ENCODE measurements at places on chromosomes 2 and 18. TPM values are rescaled to one million over a fixed set of nuclear protein-coding genes. Genes with fewer than 3 reads are reported as not detected.

DNA sequence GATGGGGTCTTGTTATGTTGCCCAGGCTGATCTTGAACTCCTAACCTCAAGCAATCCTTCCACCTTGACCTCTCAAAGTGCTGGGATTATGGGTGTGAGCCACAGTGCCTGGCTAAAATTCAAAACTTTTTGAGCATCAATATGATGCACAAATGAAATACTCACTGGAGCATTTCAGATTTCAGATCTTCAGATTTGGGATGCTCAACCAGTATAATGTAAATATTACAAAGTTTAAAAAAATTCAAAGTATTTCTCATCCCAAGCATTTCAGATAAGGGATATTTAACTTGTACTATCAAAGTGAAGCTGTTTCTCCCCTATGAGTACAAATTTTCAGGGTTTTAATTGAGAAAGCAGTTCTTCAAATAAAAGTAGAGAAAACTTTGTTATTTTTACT, 164.1 kb upstream of the CCDC68 start:
- no peak for DNase-seq
- H3K4me3 ChIP-seq: no peak overlapping the region
- no peaks in the 10 kb centered on the region for H3K27me3 ChIP-seq
- no peaks in the 10 kb centered on the region for H3K4me1 ChIP-seq
- H3K36me3 ChIP-seq: no peaks in the 10 kb centered on the region
- H3K27ac ChIP-seq: no peak overlapping the region

GRCh38 chr2:42762823-42763804, 821 bp downstream of the OXER1 start:
- no peak overlapping the region for H3K27ac ChIP-seq
- no peak overlapping the region for H3K4me3 ChIP-seq
- H3K36me3 ChIP-seq: peaks cover 2% of the 10 kb centered on the region
- no peak for DNase-seq
- H3K27me3 ChIP-seq: no peaks in the 10 kb centered on the region

Gene LONRF2
- polyA plus RNA-seq: 3.2 TPM

GRCh38 chr2:134142903-134143302, 111.0 kb upstream of the MGAT5 start:
- no peaks in the 10 kb centered on the region for H3K27me3 ChIP-seq
- H3K27ac ChIP-seq: no peak overlapping the region
- no peak overlapping the region for H3K4me3 ChIP-seq

DNA sequence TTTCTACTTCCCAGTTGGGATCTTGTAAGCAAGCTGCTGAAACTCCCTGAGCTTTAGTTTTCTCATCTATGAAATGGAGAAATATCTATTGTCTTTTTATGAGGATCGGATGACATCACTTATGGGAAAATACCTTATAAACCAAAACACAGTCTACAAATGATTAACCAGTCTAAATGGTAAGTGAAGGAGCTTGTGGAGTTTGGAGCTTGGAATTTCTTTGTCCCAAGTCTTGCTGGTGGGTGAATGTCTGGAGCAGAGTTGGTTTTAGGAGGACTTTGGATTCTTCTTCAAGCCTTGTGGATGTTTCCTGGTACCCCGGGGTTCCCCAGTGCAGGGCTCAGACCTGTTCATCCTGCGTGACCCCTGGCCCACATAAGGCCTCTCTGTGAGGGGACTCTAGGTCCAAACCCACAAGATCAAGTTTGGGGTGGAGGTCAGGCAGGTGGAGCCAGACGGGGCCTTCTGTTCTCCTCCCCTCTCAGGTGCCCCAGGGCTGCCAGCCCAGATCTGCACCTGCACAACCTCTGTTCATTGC, 43.2 kb downstream of the FOSL2 start:
- DNase-seq: peak; percentile 71
- no peaks in the 10 kb centered on the region for H3K36me3 ChIP-seq
- H3K4me3 ChIP-seq: no peak overlapping the region
- H3K27ac ChIP-seq: peak overlapping the region; percentile 41
- H3K27me3 ChIP-seq: no peaks in the 10 kb centered on the region

Gene ALKAL2
- polyA plus RNA-seq: 4.4 TPM

Gene EGR4
- 0.04 TPM for polyA plus RNA-seq

Gene FTCDNL1
- polyA plus RNA-seq: 3.3 TPM

DNA sequence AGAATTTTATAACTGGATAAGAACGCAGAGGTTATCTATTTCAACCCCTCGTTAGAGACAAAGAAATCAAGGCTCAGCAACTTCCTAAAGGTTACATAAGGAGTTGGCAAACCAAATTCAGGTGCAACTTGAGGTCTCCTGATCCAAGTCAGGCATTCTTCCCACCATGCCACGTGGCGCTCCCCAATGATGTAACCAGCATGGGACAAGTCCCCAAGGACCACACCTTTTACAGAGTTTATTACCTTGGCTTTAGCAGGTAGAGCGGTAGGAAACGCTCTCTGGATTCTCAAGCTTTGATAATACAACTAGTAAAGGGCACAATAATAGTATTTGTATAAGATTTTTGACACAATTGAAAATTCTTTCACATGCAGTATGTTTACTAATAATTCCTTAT, 26.7 kb upstream of the MBOAT2 start:
- no peaks in the 10 kb centered on the region for H3K36me3 ChIP-seq
- no peak overlapping the region for H3K27ac ChIP-seq
- no peak overlapping the region for H3K4me3 ChIP-seq
- H3K27me3 ChIP-seq: peaks cover 5% of the 10 kb centered on the region
- H3K4me1 ChIP-seq: no peaks in the 10 kb centered on the region

DNA sequence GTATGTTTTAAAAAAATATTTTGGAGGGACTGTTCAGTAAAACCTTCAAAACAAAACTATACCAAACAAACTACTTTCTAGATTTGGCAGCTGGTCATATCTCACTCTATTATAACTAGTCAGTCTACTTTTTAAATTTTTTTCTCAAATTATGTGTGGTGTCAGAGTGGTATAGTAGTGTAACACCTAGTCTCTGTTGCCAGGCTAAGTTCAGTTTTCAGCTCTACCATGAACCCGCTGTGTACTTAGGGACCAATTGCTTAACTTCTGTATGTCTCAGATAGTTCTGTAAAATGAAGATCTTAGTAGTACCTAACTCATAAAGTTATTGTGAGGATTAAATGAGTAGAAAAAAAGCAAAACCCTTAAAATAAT, 54.3 kb downstream of the GPD2 start:
- H3K27ac ChIP-seq: no peak overlapping the region
- no peaks in the 10 kb centered on the region for H3K27me3 ChIP-seq
- H3K36me3 ChIP-seq: no peaks in the 10 kb centered on the region
- no peak for DNase-seq

GRCh38 chr18:3675994-3676393, 226.0 kb downstream of the TGIF1 start:
- no peak overlapping the region for H3K27ac ChIP-seq
- H3K4me1 ChIP-seq: peaks cover 8% of the 10 kb centered on the region
- H3K36me3 ChIP-seq: no peaks in the 10 kb centered on the region
- no peaks in the 10 kb centered on the region for H3K27me3 ChIP-seq
- DNase-seq: no peak

GRCh38 chr18:45617284-45617683, 2.0 kb downstream of the SLC14A2 start:
- H3K27me3 ChIP-seq: no peaks in the 10 kb centered on the region
- peaks cover 30% of the 10 kb centered on the region for H3K4me1 ChIP-seq
- peak overlapping the region; percentile 79 for H3K27ac ChIP-seq
- no peak overlapping the region for H3K4me3 ChIP-seq
- peak; percentile 88 for DNase-seq

Gene GPR75
- 3.3 TPM for polyA plus RNA-seq

GRCh38 chr2:126776255-126776654, 120.3 kb downstream of the GYPC start:
- H3K4me1 ChIP-seq: peaks cover 3% of the 10 kb centered on the region
- peaks cover 29% of the 10 kb centered on the region for H3K27me3 ChIP-seq
- H3K4me3 ChIP-seq: no peak overlapping the region
- no peak for DNase-seq

GRCh38 chr2:119552902-119553301, 8.7 kb downstream of the CFAP221 start:
- H3K27ac ChIP-seq: no peak overlapping the region
- H3K27me3 ChIP-seq: no peaks in the 10 kb centered on the region
- no peak overlapping the region for H3K4me3 ChIP-seq
- DNase-seq: no peak
- peaks cover 20% of the 10 kb centered on the region for H3K36me3 ChIP-seq

Gene IL36RN
- polyA plus RNA-seq: not detected

Gene ZAP70
- 5.1 TPM for polyA plus RNA-seq

DNA sequence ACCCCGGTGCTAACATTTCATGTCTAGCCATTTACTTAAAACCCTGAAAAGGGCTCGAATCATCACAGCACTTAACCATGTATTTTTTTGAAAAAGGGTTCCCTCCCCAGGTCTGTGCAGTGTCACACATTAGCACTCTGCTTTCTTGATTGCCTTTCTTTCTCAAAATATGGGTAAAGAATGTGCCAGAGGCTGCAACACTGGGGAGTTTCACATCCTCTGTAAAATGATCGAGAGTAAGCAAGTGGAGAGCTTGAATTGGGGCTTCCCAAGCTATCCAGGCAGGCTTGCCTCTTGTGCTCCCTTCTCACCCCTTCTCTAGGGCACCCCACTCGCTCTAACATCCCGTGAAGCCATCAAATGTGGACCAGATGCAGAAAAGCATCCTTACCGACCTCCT, 177.0 kb upstream of the CCDC68 start:
- H3K36me3 ChIP-seq: no peaks in the 10 kb centered on the region
- H3K27ac ChIP-seq: no peak overlapping the region
- no peaks in the 10 kb centered on the region for H3K4me1 ChIP-seq
- no peak for DNase-seq
- no peak overlapping the region for H3K4me3 ChIP-seq
- no peaks in the 10 kb centered on the region for H3K27me3 ChIP-seq

DNA sequence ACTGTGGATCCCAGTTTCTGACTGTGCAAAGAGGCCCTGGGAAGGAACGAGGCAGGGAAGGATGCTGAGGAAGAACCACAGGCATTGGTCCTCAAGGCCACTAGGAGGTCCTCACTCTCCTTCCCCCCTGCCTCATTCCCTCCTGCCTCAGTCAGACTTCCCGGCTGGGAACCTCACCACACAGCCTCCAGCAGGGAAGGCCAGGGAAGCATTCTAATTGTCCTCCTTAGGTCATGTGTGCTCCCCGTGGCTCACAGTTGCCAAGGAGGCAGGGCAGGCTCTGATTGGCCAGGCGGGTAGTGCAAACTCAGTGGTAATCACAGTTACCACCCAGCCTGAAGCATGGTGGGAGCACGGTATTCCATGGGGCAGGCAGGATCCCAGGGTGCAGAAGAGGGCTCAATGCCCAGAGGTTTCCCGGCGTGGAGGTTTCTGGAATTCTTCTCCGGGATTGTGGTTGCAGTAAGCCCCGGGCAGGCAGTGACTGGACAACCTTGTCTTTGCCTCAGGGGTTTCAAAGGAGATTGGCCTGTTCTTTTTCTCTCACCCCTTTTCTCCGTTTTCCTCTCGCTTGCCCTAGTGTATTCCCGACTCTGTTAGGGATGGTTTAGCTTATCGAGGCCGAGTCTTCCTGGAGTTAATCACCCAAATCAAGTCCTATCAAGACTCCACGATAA, 27.1 kb downstream of the FER1L5 start:
- no peak overlapping the region for H3K27ac ChIP-seq
- H3K27me3 ChIP-seq: no peaks in the 10 kb centered on the region
- H3K4me1 ChIP-seq: no peaks in the 10 kb centered on the region
- no peak for DNase-seq
- H3K36me3 ChIP-seq: no peaks in the 10 kb centered on the region
- H3K4me3 ChIP-seq: no peak overlapping the region

Gene DOCK10
- 9.3 TPM for polyA plus RNA-seq

GRCh38 chr2:153387203-153387602, 91.4 kb downstream of the RPRM start:
- no peaks in the 10 kb centered on the region for H3K27me3 ChIP-seq
- no peak overlapping the region for H3K4me3 ChIP-seq
- no peak for DNase-seq
- no peaks in the 10 kb centered on the region for H3K4me1 ChIP-seq
- H3K27ac ChIP-seq: no peak overlapping the region

DNA sequence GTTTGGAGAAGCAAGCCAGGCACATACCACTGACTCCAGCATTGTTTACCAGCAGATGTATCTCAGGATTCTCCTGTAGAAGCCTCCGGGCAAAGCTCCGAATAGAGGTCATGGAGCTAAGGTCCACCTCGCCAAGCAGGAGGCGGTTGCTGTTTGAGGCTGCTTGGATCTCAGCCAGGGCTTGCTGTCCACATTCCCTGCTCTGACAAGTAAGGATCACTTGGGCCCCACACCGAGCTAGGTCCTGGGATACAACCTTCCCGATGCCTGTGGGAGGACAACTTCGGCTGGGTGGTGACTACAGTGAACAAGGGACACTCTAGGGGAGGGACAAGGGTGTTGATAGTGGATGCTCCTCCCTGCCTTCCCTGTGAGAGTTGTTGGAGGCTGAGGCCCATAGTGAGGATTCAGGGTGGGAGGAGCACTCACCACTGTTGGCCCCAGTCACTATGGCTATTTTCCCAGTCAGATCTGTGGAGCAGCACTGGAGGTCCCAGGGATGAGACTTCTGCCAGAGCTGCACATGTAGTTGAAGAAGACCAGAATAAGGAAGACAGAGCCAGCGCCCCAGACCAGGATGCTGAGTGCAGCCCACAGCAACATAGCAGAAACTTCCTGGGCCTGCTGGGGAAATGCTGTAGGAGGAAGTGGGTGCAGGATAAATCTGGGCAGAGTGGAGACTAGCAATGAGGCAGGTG, 8.3 kb downstream of the C2orf81 start:
- peak; percentile 80 for DNase-seq
- H3K4me3 ChIP-seq: no peak overlapping the region
- peaks cover 27% of the 10 kb centered on the region for H3K4me1 ChIP-seq
- H3K27me3 ChIP-seq: peaks cover 20% of the 10 kb centered on the region

- H3K27me3 ChIP-seq: no peaks in the 10 kb centered on the region
- no peaks in the 10 kb centered on the region for H3K36me3 ChIP-seq
- H3K27ac ChIP-seq: no peak overlapping the region
- peaks cover 15% of the 10 kb centered on the region for H3K4me1 ChIP-seq
- no peak overlapping the region for H3K4me3 ChIP-seq
Measured at GRCh38 chr2:234254783-234255521, 204.4 kb downstream of the SPP2 start.

Measured in large intestine (tissue), 12 donors.